ENCODE measurements at places on chromosomes 2 and 18.
A peak's percentile ranks its signal among the peaks of the same experiment; 100 is the strongest.

- DNase-seq: no peak
These were observed 35.0 kb downstream of the NEDD4L start for GRCh38 chr18:58078889-58079573.

- peak; percentile 2 for DNase-seq
These were observed 770 bp downstream of the ZNF396 start for GRCh38 chr18:35376393-35376741.

- no peak for DNase-seq
These were observed 2039.2 kb upstream of the CELF4 start for GRCh38 chr18:39604836-39605235.

DNA sequence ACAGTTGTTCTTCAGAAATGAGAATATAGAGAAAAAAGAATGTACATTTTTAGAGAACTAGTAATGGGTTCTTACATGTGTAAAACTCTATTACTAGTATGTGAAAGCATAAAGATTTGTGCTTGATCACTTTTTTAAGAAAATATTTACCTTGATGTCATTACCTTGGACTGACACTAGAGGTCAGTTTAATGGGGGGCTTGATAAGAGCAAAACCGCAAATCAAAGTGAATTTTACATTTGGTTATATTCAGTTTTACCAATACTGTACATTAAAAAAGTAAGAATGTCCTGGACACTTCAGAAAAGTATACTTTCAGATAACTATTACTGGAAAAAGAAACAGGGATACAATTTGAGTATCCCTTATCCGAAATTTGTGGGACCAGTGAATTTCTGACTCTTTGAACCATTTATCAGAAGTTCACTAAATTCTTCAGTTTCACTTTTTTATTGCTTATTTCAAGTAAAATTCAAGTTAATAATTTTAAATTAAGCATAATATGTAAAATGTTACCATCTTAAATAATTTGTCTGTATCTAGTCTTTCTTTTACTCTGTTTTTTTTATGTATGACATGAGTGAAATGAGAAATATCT, 1149.5 kb downstream of the DSC3 start:
- DNase-seq: no peak

DNA sequence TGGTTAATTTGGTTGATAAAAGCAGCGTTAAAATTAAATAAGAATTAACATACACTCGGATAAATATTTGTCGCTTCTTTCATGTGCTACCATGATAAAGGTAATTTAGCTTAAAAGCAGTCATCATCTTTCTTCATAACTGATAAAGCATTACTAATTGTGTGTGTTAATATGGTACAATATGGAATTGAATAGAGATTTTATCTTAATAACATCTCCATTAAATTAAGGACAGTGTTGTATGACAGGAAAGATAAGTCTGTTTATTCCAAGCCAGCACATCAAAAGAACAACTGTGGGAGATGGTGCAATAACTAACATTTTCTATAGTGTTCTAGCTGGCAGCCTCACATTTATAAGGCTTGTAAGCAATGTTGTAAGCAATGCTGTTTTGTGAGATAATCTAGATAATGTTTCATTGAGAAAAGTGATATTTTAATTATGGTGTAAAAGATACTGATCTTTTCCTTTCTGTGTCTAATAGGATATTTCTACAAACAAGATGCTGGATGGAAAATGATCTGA, 64.4 kb upstream of the AFF3 start:
- DNase-seq: no peak

DNA sequence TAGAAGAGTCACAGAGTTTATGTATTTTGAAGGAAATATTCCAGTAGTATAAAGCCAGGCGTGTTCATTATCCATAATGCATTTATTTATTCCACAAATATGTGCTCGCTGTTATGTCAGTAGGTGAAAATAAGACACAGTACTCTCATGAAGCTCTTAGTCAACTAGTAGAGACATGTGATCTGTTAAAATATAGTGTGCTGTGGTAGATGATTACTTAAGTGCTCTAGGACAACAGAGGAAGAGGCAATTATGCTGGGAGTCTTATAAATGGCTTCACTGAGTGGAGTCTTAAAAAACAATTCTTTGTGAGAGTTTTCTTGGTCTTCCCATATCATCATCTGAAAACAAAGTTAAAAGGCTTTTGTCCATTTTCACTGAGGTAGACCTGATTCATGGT, 457.3 kb downstream of the XIRP2 start:
- no peak for DNase-seq
